Hematopoietic multipotent progenitor cell treated with erythropoietin and hydrocortisone succinate and interleukin-3 and kit ligand, for 8 days (in vitro differentiated cells): ENCODE measurements at places on chromosomes 5 and 9.

DNA sequence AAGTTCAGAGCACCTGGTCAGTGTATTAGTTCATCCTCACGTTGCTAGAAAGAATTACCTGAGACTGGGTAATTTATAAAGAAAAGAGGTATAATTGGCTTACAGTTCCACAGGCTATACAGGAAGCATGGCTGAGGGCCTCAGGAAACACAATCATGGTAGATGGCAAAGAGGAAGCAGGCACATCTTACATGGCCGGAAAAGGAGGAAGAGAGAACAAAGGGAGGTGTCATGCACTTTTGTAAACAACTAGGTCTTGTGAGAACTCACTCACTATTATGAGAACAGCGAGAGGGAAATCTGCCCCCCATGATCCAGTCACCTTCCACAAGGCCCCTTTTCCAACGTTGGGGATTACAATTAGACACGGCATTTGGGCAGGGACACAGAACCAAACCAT, 28.8 kb upstream of the CAVIN4 start:
- DNase-seq, result no peak

DNA sequence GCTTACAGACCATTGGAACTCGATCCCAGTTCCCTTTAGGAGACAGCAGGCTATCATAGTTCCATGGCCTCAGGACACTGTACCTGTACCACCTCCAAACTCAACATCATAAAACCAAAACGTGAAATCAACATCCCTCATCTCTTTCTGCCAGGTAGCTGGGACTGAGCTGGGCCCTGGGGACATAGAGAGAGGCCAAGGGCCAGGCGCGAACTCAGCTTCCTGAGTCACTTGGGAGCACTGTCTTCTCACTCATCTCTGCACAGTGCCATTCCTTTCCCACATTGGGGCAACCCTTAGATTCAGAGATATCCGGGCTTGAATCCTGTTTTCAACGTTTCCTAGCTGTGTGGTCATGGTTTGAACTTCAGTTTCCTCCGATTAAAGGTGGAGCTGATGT, 12.2 kb downstream of the DAB2IP start:
- DNase-seq, result no peak

DNA sequence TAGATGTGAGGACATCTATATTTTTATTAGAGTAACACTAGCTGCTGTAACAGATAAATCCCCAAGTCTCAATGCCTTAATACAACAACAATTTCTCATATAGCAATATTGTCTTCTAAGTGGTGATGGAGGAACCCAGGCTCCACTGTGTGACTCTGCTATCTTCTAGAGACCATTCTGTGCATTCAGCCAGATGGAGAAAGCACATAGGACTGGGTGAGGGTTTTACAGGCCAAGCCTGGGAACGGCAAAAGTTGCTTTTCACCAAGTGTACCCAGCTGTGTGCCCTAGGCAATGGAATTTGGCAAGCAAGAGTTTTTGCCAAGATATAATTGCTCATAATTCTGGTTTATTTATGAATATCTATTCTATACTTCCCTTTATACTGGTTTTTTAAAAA, 11.7 kb downstream of the RBM22 start:
- DNase-seq, result no peak

DNA sequence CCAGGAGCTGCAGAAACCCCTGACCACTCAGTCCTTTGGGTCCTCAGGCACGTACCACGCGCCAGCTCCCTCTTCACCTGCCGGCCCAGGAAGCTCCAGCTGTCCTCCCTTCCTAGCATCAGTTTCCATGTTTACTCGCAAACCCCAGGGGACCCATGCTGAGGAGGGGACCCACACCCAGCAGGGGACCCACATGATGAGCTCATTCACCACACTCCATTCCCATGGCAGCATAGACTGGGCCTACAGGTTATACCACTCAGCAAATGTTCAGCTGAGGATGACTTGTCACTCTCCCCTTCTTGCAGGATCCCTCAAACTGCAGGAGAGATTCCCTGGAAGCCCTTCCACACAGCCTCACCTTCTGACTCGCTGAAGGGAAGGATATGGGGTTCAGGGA, 73.5 kb upstream of the GALNT10 start:
- no peak for DNase-seq

GRCh38 chr9:126326228-126327005, at the start of gene MVB12B:
MVB12B (plus strand) TSS chr9:126326829; CDS start chr9:126326930, 101 bp downstream.
- DNase-seq, result peak; percentile 12

DNA sequence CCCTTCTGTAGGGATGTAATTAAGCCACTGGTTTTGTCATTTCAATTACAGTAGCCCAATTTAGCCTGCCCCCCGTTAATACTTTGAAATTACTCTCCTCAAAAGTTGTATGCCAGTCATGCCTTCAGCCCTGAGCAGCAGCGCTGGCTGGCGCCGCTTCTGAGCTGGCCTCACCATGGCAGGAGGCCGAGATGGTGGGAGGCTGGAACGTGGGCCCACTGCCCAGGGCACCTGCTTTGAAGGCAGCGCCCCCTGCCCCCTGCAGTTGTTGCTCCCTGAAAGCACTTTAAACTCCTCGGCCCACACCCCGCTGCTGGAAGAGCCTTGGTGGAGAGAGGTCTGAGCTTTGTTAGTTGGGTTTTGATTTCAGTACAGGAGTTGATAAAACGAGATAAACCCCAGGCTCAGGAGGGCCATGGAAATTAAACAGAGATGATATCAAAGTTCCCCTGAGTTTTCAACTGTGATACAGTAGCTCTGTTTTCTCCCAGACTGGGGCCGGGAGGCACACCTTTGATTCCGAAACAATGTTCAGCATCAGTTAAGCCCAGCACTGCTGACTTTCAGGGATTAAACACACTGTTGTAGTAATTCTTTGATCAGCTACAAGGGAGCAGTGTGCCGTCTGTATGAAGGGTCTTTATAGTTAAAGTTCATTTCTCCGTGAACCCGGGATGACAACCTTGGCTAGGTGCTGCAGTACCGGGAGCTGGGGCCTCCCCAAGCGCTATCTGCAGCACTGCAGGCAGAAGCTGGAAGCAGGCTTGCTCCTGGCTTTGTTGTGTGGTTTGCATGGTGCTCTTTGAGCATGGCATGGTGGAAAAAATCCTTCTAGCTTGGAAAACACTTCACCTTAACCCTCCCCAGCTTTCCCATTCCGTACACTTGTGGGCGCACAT, 9.5 kb downstream of the MVB12B start:
- no peak for DNase-seq

DNA sequence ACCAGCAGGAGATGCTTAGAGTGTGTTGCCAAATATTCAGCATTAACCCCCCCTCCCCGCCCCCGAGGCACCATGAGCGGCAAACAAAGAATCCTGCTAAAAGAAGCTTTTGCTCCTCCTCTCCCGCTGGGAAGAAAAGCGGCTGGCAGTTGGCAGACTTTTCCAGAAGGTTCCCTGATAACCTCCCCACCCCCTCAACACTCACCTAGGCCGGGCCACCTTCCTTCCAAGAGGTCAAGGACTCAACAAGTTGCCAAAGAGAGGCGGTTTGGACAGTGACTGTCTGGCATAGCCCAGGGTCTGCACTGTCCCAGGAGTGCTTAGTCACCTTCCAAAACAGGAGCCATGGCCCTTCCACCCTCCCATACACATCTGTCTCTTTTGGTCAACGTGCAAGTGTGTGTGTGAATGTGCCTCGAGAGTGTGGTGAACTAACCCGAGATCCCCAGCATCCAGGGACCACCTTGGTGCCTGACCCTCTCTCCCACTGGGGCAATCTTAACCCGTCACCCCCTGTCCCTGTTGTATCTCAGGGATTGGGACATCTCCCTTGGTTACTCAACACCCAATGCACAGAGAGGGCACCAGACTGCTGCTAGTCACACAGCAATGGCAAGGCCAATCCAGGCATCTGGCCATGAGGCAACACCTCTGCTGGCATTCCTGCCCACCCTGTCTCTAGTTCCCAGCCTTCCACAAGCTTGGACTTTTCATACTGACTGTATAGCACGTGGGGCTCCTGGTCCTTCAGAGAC, 18.9 kb downstream of the CAMK2A start:
- DNase-seq, result no peak

DNA sequence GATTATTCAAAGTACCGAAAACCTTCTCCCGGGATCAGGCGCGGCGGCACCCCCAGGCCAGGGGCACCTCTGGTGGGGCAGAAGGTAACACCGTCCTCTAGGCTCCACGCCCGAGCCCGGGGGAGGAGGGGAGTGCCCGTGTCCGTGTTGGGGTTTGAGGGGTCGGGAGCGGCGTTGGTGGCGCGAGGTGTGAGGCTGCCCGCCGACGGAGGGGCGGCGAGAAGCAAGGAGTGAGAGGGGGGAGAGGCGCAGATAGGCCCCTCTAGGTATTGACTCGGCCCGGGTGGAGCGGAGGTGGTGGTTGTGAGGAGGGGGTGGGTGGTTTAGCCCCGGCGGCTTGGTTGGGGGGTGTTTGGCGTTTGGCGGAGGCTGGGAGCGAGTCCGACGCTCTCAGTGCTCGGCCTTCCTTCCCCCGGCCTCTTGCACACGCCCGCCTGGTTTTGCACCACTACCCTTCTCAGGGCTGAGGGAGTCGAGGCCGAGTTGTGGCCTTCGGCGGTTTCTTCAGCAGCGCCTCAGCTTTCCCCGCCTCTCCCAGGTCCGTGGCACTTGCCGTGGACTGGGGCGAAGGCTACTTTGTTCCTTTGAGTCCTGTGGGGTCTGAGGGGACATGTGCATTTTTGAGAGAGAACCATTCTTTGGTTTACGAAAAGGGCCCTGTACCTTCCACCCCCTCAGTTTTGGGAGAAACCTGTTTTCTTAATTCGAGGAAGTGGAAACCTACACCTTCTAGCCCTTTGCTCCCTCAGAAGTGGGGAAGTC, 450 bp downstream of the GPBP1 start:
- peak; percentile 36 for DNase-seq

GRCh38 chr9:91858213-91859030, 91.6 kb downstream of the ROR2 start:
- no peak for DNase-seq

- no peak for DNase-seq
Measured at GRCh38 chr5:171162165-171162564, 146.9 kb upstream of the TLX3 start.

DNA sequence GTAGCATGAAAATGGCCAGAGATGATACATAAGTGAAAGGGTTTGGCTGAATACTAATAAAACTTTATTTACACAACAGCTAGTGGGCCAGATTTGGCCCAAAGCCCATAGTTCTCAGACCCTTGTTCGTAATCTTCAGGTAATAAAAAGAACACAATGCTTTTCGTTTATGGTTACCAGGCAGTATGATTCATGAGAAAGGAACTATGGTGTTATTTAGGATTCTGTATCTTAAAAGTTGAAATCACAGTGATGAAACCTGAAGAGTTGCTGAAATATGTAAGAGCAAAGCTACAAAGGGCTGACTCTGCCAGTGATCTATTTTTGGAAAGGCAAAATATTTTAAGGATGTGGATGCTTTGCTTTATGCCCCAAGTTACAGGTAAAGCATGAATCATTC, 192.7 kb downstream of the SMC2 start:
- no peak for DNase-seq

- no peak for DNase-seq
Measured at GRCh38 chr5:170479484-170479883, 24.3 kb upstream of the KCNIP1 start.

- no peak for DNase-seq
Measured at GRCh38 chr9:87076825-87077224, 129.5 kb upstream of the GAS1 start.

DNA sequence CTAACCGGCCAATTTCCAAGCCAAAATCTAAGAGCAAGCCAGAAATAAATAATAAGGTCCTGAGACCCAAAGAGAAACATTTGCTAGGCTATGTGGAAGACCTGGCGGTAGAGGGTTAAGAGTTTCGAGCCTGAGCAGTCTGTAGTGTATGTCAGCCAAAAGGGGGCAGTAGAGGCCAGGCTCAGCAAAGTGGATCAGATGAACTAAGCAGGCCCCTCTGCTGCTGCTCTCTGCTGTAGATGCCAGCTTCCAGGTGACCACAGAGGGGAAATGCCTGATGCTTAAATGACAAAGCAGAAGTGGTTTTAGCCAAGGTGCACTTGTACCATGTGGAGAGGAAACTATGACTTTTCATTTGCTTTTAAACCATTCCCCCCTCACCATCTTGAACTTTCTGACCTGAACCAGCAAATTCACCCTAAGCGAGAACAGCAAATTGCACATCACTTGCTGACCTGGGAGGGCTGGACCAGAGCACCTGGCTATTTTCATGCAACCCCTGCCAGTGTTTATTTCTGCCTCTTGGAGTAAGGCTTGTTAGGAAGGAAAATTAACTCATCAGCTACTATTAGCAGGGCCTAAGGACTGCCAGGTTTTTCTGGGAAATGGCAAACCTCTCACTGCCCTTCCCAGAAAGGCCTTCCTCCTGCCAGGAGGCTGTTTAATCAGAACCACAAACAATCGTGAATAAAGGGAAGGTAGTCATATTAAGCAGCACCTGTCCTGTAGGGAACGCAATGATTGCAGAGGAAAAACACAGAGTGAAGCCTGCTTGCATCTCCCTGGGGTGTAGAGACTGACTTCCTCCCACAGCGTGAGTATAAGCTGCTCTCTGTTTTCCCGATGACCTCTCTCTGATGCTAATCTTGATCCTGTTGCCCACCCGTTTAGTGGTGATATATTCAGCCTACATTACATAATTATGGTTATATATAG, 818.2 kb downstream of the TLR4 start:
- peak; percentile 39 for DNase-seq

DNA sequence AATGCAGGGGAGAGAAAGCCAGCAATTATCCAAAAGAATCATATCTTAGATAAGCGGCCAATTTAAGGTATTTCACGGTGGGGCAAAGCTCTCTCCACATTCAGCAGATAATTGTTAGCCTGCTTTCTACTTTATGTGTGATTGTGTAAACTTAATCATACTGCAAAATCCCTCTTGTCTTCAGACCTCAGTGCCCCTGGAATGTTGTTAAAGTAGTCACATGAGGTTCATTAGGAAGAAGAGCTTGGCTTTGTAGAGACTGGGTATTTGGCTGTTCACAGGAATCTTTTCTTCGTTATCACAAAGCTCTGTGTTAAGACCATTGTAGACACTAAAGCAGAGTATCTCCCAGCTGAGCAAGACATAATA, 127.0 kb downstream of the RFK start:
- DNase-seq, result no peak

DNA sequence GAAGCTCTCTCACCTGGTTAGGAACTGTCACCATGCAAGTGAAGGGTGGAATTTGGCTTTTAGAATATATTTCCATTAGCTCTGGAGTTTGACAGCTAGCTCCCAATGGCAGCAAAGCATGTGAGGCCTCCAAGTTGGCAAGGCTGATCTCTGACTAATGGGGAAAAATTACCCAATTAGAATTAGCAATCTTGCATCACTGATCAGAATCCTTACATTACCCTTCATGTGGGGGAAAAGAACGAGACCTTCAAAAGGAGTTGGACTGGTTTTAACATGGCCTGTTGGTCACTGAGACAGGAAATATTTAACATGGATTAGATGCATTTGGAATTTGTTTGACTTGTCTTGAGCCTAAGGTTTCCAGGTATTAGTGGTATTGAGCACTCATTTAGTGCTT, 192.3 kb upstream of the GDNF start:
- DNase-seq, result no peak
